ENCODE measurements at places on chromosomes 2 and 18. TPM values are rescaled to one million over a fixed set of nuclear protein-coding genes. Genes with fewer than 3 reads are reported as not detected.

ZBTB7C gene
- not detected for total RNA-seq

MYL12B gene
- total RNA-seq: 258 TPM

EFR3B gene
- 0.78 TPM for total RNA-seq

KIAA1328 gene
- 4.0 TPM for total RNA-seq

UBE2E3 gene
- 95.0 TPM for total RNA-seq

SRD5A2 gene
- not detected for total RNA-seq

NAT8 gene
- not detected for total RNA-seq

SFT2D3 gene
- total RNA-seq: 4.8 TPM

FAHD2A gene
- 23.9 TPM for total RNA-seq

DSEL gene
- total RNA-seq: 12.2 TPM

SLC11A1 gene
- total RNA-seq: 0.13 TPM

SLC9A2 gene
- total RNA-seq: not detected

SOX11 gene
- total RNA-seq: 21.8 TPM

PPIL3 gene
- total RNA-seq: 41.5 TPM

CPO gene
- not detected for total RNA-seq

MREG gene
- 0.32 TPM for total RNA-seq

CFC1 gene
- total RNA-seq: not detected

ANKRD30BL gene
- not detected for total RNA-seq

APOB gene
- not detected for total RNA-seq

CDCA7 gene
- total RNA-seq: 9.0 TPM

STARD6 gene
- total RNA-seq: not detected

STK16 gene
- 14.2 TPM for total RNA-seq

ALK gene
- not detected for total RNA-seq

BZW1 gene
- 528 TPM for total RNA-seq

PRSS56 gene
- total RNA-seq: not detected

HOXD12 gene
- not detected for total RNA-seq

ESPNL gene
- 2.9 TPM for total RNA-seq

GAL3ST2 gene
- 0.64 TPM for total RNA-seq

IKZF2 gene
- total RNA-seq: 4.7 TPM

ADCY3 gene
- total RNA-seq: 71.5 TPM

FAM237A gene
- total RNA-seq: not detected

KLF11 gene
- total RNA-seq: 5.7 TPM

LINC00305 gene
- total RNA-seq: not detected

UGT1A6 gene
- not detected for total RNA-seq

BCL11A gene
- total RNA-seq: 2.5 TPM

PROC gene
- total RNA-seq: 0.13 TPM

CNTNAP5 gene
- total RNA-seq: not detected
